Hair follicular keratinocyte (primary cell): ENCODE measurements at places on chromosomes 6 and 20. TPM values are rescaled to one million over a fixed set of nuclear protein-coding genes. Genes with fewer than 3 reads are reported as not detected.

PNPLA1 gene
- 0.16 TPM in 1 of 2 replicates, not detected in the other for total RNA-seq

ANGPT4 gene
- not detected in 2 replicates for total RNA-seq

PHACTR1 gene
- total RNA-seq: 1.1 and 1.2 TPM in 2 replicates

CRYBG1 gene
- total RNA-seq: 64.1 and 87.6 TPM in 2 replicates

NKX2-2 gene
- not detected in 2 replicates for total RNA-seq

TREML4 gene
- total RNA-seq: not detected in 2 replicates

HMGCLL1 gene
- 0.39 and 0.65 TPM in 2 replicates for total RNA-seq

BEND3 gene
- 3.2 and 4.2 TPM in 2 replicates for total RNA-seq

LRRN4 gene
- 0.16 and 0.84 TPM in 2 replicates for total RNA-seq

CCM2L gene
- total RNA-seq: not detected in 2 replicates

MRPS18A gene
- total RNA-seq: 55.4 and 62.5 TPM in 2 replicates

GJA10 gene
- not detected in 2 replicates for total RNA-seq

BMP6 gene
- total RNA-seq: 0.04 TPM in 1 of 2 replicates, not detected in the other

ADTRP gene
- 27.0 and 75.8 TPM in 2 replicates for total RNA-seq

ECT2L gene
- not detected in 2 replicates for total RNA-seq

RSPO4 gene
- 0.38 and 0.86 TPM in 2 replicates for total RNA-seq

AFDN gene
- 52.1 and 55.1 TPM in 2 replicates for total RNA-seq

CEP85L gene
- 2.3 and 6.1 TPM in 2 replicates for total RNA-seq

MCCD1 gene
- total RNA-seq: not detected in 2 replicates

TRAPPC3L gene
- total RNA-seq: 0.70 TPM in 1 of 2 replicates, not detected in the other

ZNF391 gene
- 1.2 and 2.5 TPM in 2 replicates for total RNA-seq

RHAG gene
- not detected in 2 replicates for total RNA-seq

RAMACL gene
- total RNA-seq: 0.55 TPM in 1 of 2 replicates, not detected in the other

PPIL6 gene
- 2.5 and 3.4 TPM in 2 replicates for total RNA-seq

CYP39A1 gene
- 1.8 and 5.7 TPM in 2 replicates for total RNA-seq

GINS1 gene
- total RNA-seq: 7.1 and 21.3 TPM in 2 replicates

TPX2 gene
- total RNA-seq: 36.5 and 95.4 TPM in 2 replicates

SLX4IP gene
- 2.5 and 2.9 TPM in 2 replicates for total RNA-seq

RIPPLY2 gene
- total RNA-seq: 0.11 TPM in 1 of 2 replicates, not detected in the other

TINAG gene
- not detected in 2 replicates for total RNA-seq

HCK gene
- total RNA-seq: not detected in 2 replicates

AIF1 gene
- total RNA-seq: not detected in 2 replicates

CEP43 gene
- total RNA-seq: 11.0 and 12.9 TPM in 2 replicates

LSM14B gene
- 17.6 and 20.8 TPM in 2 replicates for total RNA-seq

COL11A2 gene
- total RNA-seq: 0.08 TPM in 1 of 2 replicates, not detected in the other

ARFGAP1 gene
- 49.1 and 52.6 TPM in 2 replicates for total RNA-seq

SLC17A2 gene
- total RNA-seq: not detected in 2 replicates

C20orf144 gene
- 0.16 TPM in 1 of 2 replicates, not detected in the other for total RNA-seq

TNFRSF6B gene
- 619 and 1,142 TPM in 2 replicates for total RNA-seq

PDYN gene
- total RNA-seq: not detected in 2 replicates
